GM12891 (cell line): ENCODE measurements at places on chromosomes 16 and 17.

DNA sequence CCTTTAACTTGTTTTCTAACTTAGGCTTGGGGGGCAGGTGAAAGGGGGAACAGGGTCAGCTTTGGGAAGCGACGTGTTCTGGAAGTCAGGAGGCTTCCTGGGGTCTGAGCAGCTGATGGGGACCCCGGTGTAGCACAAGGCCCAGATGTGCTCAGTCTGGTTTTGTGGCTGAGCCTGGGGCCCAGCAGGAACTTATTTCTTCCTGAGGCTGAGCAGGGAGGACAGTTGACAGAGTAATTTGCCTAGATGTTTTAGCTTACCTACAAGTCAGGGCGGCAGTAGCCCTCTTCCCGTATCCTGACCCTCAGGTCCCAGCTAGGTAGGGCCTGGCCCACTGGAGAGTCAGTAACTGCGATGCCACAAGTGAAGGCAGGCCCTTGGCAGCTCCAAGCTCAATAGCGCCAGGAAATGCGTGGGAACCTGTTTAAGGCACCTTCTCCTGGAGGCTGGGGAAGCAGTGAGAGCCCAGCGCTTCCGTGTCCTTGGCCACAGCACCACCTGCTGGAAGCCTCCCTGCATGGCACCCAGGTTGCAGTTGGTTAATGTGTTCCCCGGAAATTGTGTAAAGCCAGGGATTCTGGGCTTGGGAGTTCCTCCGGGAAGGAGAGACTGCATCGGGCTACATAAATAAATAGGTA is 5.2 kb downstream of the CCR7 start:
- DNase-seq, result peak; percentile 70

DNA sequence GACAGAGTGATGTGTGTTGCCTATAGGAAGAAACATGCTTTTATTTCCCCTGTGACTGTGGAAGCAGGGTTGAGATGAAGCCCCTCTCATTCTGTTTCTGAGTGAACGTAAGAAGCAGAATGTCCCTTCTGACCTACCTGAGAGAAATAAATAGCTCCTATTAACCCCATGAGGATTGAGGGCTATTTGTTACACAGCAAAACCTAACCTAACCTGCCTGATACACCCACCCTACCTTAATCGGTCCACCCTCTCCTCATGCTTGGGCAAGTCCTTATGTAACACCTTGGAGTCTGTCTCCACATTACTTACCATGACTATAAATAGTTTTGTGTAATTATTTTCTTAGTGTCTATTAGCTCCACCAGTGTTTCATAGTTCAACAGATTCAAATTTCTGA is 41.9 kb downstream of the SALL1 start:
- DNase-seq, result no peak

DNA sequence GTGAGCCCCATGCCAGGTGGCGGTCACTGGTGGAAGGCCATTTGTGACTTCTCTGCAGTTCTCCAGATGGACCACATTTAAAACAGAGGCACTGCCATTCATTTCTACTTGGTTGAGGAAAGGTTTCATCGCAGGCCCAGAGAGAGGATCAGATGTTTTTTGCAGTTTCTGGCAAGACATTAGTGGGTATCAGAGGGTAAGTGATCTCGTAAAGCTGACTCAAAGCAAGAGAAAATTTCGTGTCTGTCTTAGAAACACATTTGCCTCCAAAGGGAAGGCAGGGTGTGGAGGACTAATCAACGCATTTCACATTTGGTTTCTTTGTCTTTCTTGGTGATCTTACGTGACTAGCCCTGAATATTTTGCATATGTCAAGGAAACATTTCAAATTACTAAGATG is 81.8 kb downstream of the PRKCB start:
- no peak for DNase-seq

DNA sequence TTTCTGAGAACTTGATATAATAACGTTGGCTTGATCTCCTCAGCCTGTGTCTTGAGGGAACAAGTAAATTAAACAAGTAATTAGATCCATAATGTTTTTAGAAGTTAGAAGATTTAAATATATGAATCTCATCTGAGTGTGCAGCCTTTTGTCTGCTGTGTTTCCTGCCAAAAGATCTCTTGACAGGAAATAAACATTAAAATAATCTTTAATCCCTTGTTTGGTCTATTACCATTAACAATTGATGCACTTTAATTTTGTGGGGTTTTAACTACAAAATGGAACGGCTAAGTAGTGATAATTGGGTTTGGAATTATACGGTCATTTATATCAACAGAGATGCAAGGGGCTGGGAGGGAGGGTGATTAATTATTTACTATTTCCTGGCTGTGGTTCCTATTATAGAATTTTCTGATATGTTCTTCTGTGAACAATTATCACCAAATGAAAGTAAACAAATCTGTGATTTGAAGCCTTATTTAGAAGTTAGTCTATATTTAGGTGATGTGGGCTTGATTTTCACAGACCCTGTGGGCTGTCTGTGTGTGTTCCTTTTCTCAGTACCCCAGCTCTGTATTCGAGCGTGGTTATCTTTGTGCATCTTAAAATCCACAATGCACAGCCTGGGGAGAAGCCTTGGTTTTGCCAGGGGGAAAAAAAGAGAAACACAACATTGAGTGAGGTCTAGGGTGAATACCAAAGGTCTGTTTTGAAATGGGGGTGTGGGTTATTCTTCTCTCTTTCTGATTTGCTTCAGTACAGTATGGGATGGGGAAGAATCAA is 556.1 kb downstream of the WWOX start:
- no peak for DNase-seq

DNA sequence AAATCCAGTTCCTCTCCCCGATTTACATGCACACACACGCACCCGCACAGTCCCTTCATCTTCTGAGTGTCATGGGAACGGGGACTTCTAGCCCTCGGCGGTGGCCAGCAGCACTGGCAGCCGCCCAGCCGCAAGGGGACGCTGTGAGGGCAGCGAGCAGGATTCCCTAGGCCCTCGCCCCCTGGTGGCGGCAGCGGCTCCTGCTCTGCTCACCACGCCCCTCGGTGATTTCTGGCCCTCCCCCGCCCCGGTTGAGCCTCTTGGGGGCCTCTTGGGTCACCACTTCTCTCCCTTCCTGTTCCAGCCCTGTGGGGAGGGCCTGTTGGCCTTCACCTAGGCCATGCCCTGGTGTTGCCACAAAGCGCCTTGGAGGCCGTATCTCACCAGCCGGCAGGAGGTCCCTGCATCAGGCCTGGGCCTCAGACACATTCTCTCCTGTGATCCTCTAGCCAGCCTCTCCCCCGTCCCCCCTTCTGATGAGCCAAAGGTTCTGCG is 75.2 kb upstream of the KSR1 start:
- peak; percentile 84 for DNase-seq

- no peak for DNase-seq
Measured at GRCh38 chr17:49513044-49513395, 17.9 kb downstream of the NGFR start.

DNA sequence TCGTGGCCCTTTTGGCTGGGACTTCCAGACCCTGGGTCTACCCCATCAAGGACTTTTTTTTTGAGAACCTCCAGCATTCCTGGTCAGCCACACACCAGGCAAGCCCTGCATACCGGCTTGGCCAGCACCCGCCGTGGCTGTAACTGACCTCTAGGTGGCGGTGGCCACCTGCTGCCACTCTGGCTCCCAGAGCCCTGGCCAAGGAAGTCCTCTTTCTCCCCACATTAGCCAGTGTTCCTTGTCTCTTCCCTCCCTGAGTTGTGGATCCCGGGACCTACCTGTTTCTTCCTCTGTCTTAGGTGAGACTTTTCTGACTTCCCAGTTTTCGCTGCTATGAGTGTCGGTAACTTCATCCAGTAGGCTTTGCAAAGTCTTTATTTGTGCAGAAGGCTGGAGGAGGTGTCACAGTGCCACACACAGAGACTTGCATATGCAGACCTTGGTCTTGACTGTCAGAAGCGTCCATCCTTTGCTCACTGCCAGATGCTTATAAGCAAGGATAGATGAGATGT is 348.3 kb downstream of the CPPED1 start:
- no peak for DNase-seq

GRCh38 chr17:27778183-27778582 is 22.1 kb downstream of the NOS2 start:
- no peak for DNase-seq

GRCh38 chr16:12794486-12795387 is 8.9 kb downstream of the CPPED1 start:
- no peak for DNase-seq

- no peak for DNase-seq
Measured at GRCh38 chr16:9302072-9302471, 210.6 kb downstream of the HAPSTR1 start.

DNA sequence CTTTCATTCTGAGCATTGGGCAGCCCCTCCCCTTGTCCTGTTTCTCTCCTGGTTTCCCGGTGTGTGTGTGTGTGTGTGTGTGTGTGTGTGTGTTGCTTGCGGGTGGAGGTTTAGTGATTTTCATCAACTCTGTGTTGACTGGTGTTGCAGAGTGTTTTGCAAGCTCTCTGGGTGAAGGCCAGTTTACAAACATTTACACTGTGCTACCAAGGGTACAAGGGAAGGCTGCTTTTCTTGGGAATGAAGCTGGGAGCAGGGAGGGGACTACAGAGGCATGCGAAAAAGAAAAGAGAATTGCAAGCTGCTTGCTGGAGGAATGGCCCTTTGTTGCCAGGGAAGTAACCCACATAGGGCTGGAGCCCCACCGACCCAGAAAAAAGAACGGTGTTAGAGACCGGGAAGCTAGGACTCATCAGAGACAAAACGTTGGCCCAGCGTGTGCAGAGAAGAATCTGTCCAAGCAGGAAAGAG is 29.6 kb downstream of the HS3ST3B1 start:
- no peak for DNase-seq

GRCh38 chr16:56743840-56744239 is 13.9 kb downstream of the NUP93 start:
- DNase-seq, result no peak

DNA sequence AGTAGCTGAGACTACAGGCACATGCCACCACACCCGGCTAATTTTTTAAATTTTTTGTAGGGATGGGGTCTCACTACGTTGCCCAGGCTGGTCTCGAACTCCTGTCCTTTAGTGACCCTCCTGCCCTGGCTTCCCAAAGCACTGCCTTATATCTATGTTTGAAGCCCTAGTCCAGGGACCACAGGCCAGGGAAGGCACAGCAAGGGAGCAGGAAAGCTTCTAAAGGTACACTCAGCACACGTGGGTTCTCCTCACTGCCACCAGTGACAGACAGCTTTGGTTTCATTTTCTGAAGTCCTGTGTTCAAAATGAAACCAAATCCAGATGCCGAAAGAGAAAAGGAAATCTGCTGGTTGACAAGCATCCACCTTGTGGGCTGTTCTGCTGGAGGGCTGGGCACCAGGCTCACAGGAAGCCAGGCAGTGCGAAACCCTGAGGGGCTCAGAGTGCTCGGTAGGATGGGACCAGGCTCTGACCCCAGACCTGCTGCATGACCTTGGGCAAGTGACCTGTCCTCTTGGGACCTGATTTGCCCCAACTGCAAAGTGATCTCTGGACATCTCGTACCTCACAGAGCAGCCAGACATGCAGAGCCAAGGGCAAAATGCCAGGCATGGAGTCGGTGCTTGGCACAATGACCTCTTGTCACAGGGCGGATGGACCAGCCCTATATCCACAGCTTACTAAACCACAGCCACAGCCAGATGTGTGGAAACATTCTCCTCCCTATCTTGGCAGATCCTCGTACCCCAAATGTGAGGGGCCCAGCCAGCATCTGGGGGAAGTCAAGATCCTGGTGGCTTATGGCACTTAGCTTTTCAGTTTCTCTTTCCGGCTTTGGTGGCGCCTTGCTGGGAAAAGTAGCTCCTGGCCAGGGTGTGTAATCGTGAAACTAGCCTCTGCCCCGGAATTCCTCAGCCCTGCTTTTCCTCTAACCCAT is 2.8 kb upstream of the SOCS1 start:
- DNase-seq, result peak; percentile 64

DNA sequence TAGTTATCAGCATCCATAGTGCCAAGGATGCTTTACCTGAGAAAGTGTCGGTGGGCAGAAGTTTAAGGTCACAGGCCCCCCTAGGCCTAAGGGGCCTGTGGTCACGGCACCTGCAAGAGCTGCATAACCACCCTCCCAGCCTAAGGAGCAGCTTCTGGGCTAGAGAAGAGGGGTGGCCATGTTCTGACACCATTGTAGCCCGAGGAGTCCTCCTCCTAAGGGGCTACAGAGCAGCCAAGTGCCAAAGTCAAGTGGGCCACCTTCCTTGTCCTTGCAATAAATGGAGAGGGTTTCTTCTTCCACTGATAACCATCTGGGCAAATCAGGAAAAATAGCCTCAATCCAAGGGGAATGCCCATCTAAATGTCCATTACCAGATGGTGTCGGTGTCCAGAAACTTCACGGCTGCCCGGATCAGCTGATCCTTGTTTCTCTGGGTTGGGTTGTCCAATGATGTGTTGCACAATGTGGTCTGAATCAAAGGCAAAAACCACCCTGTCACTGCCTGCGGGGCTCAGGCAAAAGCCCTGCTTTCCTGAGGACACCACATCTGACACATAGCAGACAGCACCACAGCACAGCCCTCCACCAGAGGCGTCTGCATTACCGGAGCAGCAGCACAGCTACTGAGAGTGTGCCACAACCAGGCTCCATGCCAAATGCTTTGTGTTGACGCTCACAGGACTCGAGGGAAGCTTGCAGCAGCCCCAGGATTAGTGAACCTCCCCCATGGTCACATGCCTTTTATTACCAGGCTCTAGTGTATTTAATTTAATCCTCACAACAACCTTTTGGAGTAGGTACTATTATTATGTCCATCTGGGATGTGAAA is 12.8 kb downstream of the ATPAF2 start:
- no peak for DNase-seq

DNA sequence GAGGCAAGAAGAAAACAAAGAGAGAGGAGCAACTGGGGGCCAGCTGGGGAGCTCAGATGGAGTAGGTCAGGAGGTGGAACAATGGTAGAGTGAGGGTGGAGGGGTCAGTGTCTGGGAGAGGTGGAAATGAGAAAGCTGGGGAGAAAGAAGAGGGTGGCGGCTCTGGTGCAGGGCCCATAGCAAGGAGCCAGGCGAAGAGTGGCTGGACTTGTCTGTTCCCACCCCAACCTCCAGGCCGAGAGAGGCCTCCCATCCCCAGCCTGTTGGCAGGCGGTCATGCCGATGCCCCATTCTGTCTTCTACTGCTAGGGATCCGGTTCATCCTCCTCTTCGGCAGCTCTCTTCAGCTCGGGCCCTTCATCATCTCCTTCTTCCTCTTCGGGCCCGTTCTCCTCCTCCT is 31.3 kb downstream of the AP1G1 start:
- DNase-seq, result no peak

DNA sequence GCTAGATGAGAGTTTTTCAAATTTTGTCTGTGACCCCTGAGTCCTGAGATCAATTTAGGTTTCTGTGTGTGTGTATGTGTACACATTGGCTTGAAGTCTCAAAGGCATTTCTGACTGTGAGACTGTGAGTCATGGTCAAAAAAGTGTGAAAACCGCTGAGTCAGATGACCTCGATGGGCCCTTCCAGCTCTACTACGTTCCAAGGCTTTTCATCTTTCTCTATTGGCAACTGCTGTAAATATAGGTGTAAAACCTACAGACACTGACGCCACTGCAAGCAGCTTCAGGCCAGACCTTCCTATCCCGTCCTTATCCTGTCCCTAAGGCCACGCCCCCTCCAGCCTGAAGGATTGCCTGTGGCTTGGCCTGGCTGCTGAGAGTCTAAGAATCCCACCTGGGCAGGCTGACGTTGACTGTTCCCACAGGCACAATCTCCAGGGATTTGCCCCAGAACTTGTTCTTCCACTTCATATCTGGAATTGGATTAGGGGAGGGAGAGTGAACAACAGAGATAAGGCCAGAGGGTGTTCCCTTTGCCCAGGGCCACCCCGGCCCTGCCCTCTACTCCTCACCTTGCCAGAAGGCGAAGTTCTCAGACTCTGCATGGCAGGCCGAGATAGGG is 11.3 kb downstream of the OSBPL7 start:
- no peak for DNase-seq

GRCh38 chr16:66369055-66369592 is 2.6 kb downstream of the CDH5 start:
- DNase-seq, result no peak

- DNase-seq, result no peak
Measured at GRCh38 chr17:9465210-9465921, 110.3 kb downstream of the STX8 start.
